ENCODE measurements at places on chromosomes 5 and 9.

- DNase-seq, result no peak
Measured at GRCh38 chr9:78101247-78101646, 69.6 kb upstream of the GNAQ start.

DNA sequence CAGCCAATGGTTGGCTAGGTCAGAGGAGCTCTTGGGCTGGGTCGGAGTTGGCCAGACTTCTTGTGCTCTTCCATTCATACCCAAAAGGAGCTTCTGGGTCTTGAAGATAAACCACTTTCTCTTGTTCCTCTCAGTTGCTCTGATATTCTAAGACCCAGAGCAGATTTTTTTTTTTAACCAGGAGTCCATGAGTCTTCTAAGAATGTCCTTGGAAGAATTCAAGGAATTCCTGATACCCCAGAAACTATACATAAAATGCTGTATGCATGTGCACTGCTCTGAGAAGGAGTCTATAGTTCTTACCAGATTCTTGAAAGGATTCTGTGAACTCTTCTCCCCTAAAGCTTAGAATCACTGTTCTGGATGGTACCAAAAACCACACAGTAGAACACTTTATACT is 9.9 kb upstream of the PALM2AKAP2 start:
- no peak for DNase-seq

- no peak for DNase-seq
Measured at GRCh38 chr9:110103257-110103656, 104.7 kb downstream of the C9orf152 start.

GRCh38 chr9:108002371-108002956 is 512.9 kb upstream of the KLF4 start:
- no peak for DNase-seq

GRCh38 chr9:124810663-124811355 is 33.9 kb downstream of the OLFML2A start:
- DNase-seq, result no peak

- DNase-seq, result no peak
Measured at GRCh38 chr5:127580731-127581130, 63.3 kb downstream of the PRRC1 start.

DNA sequence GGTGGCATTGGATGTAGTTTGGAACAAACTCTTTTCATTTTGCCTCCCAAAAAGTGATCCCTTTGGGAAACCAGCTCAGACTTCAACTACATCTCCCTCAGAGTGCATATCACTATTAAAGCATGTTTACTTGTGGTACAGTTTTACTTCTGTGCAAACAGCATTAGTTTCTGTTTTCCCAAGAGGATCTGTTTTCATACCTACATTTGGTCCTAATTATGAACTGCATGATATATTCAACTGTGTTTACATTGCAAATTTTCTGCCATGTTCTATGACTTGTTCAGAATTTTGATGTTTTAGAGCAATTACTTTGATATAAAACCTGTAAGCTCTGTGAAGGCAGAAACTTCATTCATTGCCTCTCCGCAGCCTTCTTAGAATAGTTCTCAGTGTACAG is 681.5 kb upstream of the ACO1 start:
- no peak for DNase-seq

GRCh38 chr5:135985951-135986350 is 31.2 kb upstream of the LECT2 start:
- DNase-seq, result no peak

DNA sequence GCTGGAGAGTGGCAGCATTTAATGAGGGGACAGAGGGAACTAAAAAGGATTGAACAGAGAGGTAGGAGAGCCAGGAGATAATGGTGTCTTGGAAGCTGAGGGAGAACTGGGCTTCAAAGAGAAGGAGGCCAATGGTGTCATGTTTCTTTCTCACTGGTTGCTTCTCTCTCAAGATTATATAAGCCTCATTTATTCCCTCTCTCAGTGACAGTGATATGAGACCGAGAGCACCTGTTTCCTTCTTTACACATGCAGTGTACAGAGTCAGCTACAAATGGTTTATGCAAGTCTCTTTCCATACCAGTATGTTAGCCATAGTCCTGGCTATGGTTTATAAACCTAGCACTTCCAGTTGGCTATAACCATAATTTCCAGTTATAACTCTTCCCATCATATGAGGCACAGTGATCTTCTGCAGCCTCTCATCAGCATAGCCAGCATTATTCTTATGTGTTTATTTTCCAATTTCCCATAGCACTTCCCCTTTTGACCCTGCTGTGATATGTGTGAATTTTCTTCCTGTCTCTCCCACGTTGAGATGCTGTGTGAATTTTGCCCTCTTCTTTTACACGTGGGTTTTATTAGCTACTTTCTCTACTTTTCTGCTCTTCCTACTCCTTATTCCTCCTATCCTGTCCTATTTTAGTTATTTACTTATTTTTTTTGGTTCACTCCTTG is 71.2 kb downstream of the UNC13B start:
- DNase-seq, result no peak

All from NCI-H1105 (cell line).